ENCODE measurements at places on chromosomes 11 and 22.

DNA sequence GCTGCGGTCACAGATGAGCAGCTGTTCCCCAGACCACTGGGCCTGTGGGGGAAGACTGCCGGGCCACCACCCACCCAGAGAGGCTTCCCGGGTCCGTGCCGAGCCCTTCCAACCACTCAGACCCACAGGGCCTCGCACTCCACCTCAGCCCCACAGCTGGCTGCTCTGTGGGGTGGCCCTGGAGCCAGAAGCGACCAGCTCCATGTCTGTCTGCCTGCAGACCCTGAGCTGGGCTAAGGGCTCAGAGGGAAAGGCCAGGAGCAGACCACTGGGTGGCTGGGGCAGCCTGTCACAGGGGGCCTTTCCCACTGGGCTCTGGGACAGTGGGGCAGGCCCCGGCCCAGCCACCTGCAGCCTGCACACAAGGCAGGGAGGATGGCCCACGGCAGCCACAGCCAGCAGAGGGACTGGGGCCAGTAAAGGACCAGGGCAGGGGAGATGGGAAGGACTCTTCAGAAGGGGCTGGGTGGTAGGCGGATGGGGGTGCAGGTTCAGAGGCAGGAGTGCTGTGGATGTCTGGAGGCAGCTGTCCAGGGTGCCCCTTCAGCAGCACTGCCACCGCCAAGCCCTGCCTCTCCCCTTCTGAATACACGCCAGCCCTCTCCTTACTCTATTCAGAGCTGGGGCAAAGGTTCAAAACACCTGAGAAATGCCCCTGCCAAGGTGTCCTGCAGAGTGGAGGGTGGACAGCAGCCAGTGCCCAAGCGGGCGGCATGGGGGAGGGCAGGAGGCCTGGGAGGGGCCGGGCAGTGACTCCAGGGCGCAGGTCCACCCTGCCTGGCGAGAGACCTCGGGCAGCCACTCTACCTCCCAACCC, 32.2 kb downstream of the GNB1L start:
- no peak for DNase-seq

DNA sequence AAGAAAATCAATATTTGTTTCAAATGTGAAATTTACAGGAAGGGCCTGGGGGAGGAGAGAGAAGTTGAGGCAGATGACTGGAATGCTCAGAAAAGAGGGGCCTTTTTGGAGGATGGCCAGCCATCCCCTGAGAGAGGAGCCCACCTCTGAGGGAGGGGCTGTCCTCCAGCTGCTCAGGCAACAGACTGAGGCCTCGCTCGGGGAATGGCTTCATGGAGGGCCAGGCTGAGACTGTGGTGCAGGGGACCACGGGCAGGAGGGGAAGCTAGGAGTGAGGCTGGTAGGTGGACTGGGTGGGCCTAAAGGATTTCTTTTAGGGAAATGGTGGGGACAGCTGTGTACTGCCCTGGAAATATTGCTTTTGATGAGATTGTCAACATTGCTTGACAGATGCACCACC, 73.5 kb upstream of the CADM1 start:
- no peak for DNase-seq

- DNase-seq = no peak
Measured at GRCh38 chr11:45412051-45412471, 125.9 kb upstream of the SYT13 start.

- no peak for DNase-seq
Measured at GRCh38 chr11:34621876-34622275, 983 bp downstream of the EHF start.

DNA sequence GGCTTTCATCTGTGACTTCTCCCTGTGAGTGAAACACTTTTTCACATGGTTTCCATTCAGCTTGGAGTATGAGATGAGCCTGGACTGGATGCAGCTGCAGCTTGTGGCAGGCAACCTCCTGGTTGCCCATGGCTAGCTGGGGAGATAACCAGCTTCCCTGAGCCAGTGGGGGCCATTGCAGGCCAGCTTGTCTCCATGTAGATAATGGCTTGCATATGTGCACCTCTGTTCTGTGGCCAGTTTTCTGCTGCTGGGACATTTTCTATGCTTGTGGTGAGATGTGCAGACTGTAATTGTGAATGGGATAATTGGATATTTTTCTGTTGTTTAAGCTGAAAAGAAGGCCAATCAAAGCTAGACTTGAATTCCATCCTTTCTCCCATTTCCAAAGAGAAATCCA, 38.5 kb downstream of the INSC start:
- DNase-seq = no peak

- DNase-seq = no peak
Measured at GRCh38 chr11:10659339-10660216, 34.0 kb downstream of the IRAG1 start.

DNA sequence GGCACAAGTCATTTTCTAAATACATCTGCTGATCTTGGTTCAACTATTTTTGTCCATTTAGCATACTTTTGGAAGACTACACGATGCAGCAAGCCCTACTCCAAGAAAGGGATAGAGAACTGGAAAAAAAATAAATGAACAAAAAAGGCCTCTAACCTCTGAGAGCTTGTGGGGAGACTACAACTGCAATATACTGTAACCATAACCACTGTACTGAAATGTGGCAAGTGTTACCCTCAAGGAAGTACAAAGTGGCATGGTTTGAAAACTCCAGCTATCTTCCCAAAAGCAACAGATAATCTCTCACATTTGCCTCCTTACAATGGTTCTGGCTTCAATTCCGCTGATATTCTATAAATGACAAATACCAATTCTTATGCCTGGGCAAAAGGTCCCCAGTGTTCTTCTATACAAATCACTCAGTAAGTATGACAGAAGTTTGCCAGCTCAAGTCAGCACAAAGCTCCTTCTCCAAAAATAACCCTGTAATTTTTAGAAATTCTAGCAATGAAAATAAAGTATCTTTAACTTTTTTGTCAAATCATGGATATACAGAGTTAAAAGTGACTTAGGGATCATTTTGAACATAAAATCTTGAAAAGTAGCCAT, 22.9 kb downstream of the AMBRA1 start:
- DNase-seq = no peak

- DNase-seq = no peak
Measured at GRCh38 chr11:81852896-81853295, 880.8 kb downstream of the FAM181B start.

DNA sequence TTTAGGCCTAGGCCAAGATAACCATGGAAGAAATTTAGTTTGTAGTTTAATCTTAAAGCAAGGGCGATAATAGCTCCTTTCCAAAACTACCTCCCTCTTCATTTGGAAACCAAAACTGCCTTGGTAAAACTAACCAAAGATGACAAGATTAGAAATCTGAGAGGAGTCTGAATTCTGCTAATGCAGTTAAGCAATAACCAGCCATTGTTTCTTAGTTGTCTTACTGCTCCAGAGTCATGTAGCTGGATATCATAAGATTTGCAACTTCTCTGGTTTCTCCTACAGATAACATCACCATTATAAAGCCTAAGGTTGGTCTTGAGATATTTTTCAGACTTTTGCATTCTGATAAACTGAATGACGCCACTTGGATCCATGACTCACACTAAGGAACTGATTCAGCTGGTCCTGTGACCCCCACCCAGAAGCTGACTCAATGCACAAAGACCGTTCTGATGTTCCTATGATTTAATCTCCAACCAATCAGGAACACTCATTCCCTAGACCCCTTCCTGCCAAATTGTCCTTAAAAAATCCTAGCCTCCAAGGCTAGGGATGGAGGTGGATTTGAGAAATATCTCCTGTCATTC, 200.8 kb downstream of the LUZP2 start:
- no peak for DNase-seq

All from GM10248 (cell line).